ENCODE measurements at places on chromosomes 16 and 17. TPM values are rescaled to one million over a fixed set of nuclear protein-coding genes. Genes with fewer than 3 reads are reported as not detected.

Gene CLEC19A
- not detected for total RNA-seq

Gene SOX8
- 0.70 TPM for total RNA-seq

Gene KRTAP2-3
- total RNA-seq = not detected

Gene KRT23
- 0.28 TPM for total RNA-seq

Gene KRT28
- not detected for total RNA-seq

Gene CMTM1
- total RNA-seq = 3.4 TPM

Gene IGSF6
- 1.1 TPM for total RNA-seq

DNA sequence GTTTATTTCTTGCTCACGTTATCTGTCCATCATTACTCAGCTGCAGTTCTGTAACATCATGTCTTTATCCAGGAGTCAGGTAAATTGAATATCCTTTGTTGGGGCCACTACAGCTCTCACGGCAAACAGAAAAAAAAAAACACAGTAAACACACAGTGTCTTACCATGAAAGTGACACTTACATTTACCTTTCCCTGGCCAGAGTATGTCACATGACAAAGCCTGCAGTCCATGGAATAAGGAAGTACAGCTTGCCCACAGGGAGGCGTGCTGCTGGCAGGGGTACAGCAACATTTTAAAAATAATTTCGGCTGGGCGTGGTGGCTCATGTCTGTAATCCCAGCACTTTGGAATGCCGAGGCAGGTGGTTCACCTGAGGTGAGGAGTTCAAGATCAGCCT lies 85.7 kb upstream of the HS3ST4 start:
- DNase-seq = no peak

DNA sequence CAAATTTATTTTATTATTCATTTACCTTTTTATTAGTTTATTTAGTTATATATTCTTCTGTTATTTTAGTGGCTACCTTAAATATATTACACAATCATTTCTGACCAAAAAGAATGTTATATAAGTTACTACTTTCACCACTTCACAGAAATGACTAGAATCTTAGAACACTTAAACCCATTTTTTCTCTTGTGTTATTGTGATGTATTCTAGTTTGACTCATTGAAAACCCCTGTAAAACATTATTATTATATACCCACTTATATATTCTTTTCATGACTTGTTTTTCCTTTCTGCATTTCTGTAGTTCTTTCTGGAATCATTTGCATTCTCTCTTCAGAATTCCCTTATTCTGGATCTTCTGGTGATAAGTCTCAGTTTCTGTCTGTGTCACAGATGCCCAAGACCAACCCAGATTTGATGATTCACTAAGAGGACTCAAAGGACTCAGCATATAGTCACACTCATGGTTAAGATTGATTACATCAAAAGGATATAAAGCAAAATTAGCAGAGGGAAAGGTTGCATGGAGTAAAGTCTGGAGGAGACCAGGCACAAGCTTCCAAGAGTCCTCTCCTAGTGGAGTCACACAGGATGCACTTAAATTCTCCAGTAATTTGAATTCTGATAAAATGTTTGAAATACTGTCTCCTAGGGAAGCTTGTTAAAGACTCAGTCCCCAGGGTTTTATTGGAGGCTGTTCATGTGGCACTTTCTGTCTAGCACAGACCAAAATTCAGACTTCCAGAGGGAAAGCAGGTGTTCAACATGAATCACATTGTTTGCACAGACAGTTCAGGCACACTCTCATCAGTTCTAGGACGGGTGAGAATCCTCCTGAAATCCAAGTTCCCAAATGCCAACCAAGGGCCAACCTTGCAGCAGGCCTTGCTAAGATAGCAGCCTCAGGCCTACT lies 7.7 kb downstream of the GINS3 start:
- DNase-seq = no peak

DNA sequence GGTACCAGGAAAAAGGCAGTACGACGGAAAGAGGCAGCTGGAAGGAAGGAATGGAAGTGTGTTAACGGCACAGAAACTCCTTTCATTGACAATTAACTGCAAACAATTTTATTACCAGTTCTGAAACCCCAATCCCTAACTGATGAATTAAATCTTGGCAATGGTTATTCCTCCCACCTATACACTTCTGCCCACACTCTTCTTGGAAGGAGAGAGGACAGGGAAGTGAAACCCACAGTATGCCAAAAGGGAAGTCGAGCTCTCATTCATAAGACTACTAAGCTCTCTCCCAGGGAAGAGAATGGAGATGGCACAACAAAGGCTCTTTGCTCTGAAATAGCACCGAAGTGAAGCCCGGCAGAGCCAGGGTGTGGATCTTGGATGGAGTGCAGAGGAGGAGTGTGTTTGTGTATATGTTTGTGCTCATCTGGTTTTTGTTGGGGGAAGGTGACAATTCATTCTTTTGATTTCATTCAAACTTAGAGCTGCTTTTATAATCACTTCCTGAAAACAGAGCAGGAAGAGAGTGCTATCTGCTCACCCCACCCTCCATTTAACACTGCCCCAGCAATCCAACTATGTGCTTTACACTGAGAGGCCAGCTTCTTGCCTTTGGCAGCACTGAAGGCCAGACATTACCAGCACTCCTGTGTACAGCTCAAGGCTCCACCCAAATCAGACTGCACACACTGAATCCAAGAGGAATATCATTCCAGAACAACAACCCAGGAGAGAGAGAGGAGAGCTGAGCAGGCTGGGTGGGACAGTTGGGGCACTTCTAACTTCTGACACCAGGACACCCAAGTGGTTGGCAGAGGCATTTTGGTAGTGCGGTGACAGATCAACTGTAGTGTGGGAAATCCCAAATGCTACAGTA lies 68.7 kb downstream of the HIC1 start:
- DNase-seq = peak; percentile 62

DNA sequence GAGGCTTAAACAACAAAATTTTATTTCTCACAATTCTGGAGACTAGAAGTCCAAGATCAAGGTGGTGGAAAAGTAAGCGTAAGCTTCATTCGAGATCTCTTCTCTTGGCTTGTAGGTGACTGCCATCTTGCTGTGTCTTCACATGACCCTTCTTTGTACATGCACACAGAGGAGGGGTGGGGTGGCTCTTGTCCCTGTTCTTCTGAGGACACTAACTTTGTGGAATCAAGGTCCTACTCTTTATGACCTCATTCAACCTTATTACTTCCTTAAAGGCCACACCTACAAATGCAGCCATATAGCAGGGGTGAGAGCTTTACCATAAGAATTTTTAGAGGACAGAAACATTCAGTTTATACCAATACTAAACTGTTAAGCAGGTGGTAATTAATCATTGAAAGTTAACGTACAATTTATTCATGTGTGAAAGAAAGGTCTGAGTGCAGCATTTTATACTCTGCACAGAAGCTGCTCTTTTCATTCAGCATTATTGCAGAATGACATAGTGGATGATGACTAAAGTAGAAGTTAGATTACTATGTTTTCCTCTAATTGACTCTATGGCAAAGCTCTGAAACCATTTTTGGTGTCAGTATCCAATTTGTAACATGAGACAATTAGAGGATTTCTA lies 139.9 kb upstream of the HLF start:
- peak; percentile 36 for DNase-seq

- no peak for DNase-seq
Measured at GRCh38 chr16:86095131-86095752, 196.3 kb downstream of the IRF8 start.

GRCh38 chr17:19645734-19646201 lies 2.8 kb upstream of the ALDH3A2 start:
- no peak for DNase-seq

DNA sequence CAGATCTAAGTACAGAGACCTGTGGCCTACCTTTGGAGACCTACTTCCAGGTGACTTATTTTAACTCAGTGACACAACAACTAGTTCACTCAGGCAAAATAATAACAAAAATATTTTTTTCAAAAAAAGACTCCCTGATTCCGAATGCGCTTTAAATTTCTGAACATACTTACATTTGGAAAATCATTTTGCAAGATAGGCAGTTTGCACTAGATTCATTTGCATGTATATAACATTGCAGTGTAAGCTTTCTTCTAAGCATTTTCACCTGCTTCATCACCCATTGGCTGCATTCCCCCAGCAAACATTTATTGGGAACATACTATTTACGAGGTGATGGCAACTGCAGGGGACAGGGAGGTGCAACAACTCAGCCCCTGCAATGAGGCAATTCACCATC lies 166.8 kb downstream of the GRIN2A start:
- no peak for DNase-seq

- no peak for DNase-seq
Measured at GRCh38 chr17:740240-741017, 8.0 kb downstream of the TLCD3A start.

DNA sequence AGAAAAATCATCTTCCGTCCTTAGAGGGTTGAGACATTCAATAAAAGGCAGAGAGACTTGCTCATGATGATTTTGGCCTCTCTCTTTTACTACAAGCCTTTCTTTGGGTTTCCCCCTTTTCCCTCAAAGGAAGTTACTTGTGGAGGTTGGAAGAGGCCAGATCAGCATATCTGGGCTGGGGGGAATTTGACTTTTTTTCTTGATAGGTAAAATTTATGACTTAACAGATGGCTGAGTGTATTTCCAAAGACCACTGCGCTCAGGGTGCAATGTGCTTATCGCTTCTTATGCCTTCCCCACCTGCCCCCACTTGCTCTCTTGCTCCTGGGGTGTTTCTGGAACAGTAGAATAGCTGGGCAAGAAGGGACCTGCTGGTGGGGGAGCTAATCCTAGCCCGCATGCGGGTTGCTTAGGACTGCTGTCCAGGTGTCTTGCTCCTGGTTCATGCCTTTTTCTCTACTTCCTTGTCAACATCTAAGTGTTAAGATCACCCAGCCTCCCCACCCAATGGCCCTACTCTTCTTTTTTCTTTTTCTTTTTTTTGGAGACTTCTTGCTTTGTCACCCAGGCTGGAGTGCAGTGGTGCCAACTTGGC lies 131.9 kb downstream of the MSI2 start:
- DNase-seq = no peak

DNA sequence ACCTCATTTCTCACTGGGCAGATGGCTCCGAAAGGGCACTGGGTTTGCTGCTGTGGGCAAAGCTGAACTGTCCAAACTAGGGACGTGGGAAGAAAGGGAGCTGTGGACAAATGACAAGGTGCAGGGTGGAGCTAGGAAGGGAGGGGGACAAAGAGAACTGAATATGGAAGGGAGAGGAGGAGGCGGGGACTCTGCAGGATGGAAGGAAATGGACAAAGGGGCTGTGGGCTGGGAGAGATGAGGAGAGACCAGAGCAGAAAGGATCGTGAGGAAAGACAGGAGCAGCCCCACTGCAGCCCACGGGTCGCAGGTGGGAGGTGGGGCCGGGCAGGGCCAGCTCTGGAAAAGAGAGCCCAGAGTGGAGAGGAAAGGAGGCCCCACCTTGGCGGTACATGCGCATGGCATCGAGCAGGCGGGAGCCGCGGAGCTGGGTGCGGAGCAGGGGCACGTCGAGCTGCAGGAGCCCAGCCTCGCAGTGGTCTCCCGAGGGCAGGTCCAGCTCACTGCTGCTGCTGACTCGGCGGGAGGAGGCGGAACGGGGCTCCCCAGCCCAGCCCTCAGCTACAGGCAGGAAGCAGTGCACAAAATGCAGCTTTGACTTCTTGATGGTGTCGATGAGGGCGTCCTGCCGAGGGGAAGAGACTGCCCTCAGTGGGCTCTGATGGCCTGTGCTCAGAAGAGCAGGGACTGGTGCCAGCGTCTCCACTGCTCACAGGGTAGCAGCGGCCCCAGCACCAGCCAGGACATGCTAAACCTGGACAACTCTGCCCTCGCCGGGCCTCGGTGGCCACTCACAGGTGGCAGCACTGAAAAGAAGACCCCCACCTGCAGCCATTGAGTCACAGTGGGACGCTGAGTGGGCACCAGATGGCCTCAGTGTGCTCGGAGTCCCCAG lies 66.8 kb downstream of the PIPOX start:
- DNase-seq = no peak

DNA sequence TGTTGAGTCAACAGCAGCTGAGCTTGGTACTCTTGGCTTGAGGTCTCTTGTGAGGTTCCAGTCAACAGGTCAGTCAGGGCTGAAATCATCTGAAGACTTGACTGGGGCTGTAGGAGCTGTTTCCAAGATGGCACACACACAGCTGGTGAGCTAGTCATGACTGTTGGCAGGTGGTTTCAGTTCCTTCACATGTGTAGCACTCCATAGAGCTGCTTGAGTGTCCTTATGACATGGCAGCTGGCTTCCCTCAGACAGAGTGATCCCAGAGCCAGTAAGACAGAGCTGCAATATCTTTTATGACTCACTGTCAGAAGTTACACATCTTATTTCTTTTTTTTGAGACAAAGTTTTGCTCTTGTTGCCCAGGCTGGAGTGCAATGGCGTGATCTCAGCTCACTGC lies 19.5 kb upstream of the GAS7 start:
- DNase-seq = no peak

- no peak for DNase-seq
Measured at GRCh38 chr16:84224554-84224953, 15.3 kb downstream of the KCNG4 start.

DNA sequence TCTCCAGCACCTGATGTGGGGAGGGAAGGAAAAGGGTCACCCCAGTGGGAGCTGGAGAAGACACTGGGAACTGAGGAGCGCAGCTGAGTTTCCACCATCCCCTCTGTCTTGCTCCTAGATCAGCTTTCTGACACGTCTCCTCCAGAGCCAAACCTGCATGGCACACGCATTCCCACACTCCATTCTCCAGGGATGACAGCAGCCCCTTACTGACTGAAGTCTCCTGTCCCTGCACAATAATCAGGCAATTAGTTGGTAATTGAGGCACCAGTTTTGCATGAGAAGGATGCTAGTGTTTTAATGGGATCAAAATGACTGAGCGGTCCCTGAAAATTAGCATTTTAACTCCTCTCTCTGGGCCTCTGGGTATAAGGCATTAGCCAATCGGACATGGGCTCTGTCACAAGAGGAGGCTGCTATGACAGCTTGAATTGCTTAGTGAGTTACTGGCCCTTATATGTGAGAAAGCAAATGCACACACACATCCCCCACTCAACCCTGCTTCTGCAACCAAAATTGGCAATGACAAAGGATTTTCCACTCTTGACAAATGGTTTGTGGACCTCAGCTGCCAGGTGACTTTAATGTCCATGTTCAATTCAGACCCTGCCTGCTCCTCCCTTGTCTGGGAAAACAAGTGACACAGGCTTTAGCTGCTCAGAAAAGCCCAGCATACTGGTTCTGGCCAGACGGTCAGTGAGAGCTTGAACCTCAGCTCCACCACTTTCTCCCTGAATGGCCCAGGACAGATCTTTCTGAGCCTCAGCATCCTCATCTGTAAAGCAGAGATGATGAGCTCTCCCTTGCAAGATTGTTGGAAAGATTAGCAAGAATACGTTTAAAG lies 57.2 kb upstream of the SREBF1 start:
- no peak for DNase-seq

- DNase-seq = peak; percentile 87
Measured at GRCh38 chr16:88013091-88013609, 61.9 kb downstream of the BANP start.

DNA sequence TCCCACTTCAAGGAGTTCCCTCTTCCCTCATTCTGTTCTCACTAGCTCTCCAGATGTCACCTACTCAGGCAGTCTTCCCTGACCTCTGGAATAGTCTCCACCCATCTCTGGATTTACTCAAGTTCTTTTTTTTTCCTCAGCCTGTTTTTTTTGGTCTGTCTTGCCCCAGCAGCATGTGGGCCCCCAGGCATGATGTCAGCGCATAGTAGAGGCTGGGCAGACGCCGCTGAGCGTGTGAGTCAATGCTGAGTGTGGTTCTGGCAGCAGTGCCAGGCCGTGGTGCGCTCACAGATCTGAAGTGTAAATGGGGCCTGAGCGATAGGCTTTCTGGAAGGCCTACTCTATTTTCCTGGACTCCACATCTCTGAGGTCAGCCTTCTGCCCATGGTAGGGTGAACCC lies 2.7 kb upstream of the KCNJ18 start:
- DNase-seq = peak; percentile 50
